ENCODE measurements at places on chromosomes 2 and 18. TPM values are rescaled to one million over a fixed set of nuclear protein-coding genes. Genes with fewer than 3 reads are reported as not detected.

DNA sequence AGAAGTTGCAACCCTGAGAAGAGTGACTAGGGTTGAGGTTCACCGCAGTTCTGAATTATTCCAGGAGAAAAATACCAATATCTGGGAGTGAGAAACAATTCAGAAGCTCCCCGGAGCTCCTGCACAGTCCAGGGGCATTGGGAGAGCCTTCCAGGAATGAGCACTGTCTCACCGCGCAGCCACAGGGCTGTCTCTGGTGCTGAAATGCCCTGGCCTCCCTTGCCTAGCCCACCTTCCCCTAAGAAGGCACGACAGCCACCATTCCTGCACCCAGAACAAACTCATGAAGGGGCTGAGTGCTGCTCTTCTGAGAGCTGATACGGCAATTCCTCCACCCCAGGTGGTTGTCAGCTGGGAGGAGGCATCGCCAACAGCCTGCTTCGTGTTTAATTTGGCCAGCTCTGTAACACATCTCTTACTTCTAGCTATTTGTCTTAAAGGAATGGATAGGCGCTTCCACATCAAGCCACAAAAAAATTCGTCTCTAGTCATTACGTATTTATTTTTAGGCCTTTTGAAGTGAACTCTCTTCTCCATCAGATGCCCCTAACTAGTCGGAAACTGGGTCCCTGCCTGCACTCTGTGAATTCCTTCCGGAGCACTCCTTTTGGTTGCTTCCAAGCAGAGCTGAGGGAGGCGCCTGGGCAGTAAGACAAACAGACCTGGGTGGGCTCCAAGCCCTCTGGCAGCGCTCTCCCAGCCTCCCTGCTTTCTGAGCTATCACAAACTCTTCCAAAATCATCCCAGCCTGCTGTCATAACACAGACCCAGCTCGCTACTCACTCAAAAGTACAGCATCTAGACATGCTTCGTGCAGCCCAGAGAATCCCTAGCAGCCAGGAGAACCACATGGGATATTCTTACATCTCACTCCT, 120.5 kb upstream of the CCDC68 start:
- H3K27ac ChIP-seq: no peak overlapping the region
- no peaks in the 10 kb centered on the region for H3K4me1 ChIP-seq
- H3K4me3 ChIP-seq: no peak overlapping the region
- H3K36me3 ChIP-seq: no peaks in the 10 kb centered on the region
- H3K27me3 ChIP-seq: no peaks in the 10 kb centered on the region
- no peak for DNase-seq

- no peaks in the 10 kb centered on the region for H3K36me3 ChIP-seq
- H3K27ac ChIP-seq: no peak overlapping the region
- H3K4me3 ChIP-seq: no peak overlapping the region
- no peak for DNase-seq
- peaks cover 6% of the 10 kb centered on the region for H3K27me3 ChIP-seq
- no peaks in the 10 kb centered on the region for H3K4me1 ChIP-seq
Observed at GRCh38 chr2:19846030-19846429, 55.8 kb downstream of the TTC32 start.

DNA sequence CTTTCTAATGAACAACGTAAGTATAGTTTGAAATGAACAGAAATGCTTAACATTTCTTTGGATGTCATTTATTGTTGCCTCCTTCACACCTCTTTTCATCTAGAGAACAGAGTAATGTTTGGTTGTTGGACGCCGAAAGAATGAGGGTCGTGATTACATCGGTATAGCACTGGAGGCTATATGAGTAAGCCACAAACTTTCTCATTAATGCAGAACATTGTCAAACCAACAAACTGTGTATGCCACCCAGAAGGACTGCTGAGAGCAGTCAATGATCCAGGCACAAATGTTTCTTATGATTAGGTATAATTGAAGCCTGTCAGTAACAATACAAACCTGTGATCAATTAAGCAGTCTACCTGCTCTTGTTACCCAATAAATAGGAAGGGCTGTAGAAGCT, 1494.7 kb upstream of the NXPH2 start:
- H3K4me1 ChIP-seq: no peaks in the 10 kb centered on the region
- H3K36me3 ChIP-seq: no peaks in the 10 kb centered on the region
- no peaks in the 10 kb centered on the region for H3K27me3 ChIP-seq
- H3K27ac ChIP-seq: no peak overlapping the region

DNA sequence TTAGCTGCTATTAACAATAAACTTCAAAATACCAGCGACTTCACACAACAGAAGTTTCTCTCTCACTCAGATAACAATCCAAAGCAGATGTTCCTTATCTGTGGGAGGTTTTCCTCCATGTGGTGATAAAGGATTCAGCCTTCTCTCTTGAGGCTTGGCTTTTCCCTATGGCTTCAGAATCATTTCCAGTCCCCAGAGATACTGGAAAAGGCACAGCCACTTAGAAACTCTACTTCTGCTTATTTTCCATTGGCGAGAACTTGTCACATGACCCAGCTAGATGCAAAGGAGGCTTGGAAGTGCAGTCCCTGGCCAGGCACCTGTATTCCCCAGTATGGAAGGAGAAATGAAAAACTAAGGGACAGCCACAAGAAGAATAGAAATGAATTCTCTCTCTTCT, 344.8 kb downstream of the MTX2 start:
- H3K27ac ChIP-seq: no peak overlapping the region
- no peak for DNase-seq
- H3K4me1 ChIP-seq: no peaks in the 10 kb centered on the region
- H3K4me3 ChIP-seq: no peak overlapping the region

DNA sequence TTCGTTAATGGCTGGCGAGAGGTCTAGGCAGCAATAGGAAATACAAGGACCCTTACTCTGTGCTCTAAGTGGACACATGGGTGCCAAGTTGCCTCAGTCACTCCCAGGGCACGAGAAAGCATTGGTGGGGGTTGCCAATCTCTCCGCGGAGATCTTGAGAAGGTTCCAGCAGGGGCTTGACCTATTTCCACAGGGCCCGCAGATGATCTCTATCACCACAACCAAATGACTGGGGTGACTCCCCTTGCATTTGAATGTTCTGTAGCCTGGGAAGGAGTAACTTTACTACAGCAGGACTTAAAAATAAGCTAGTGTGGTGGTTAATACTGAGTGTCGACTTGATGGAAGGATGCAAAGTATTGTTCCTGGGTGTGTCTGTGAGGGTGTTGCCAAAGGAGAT, 8.1 kb downstream of the CDC42EP3 start:
- no peaks in the 10 kb centered on the region for H3K27me3 ChIP-seq
- H3K4me1 ChIP-seq: peaks cover 28% of the 10 kb centered on the region
- H3K36me3 ChIP-seq: peaks cover 27% of the 10 kb centered on the region
- no peak overlapping the region for H3K27ac ChIP-seq
- no peak for DNase-seq

GRCh38 chr18:34322365-34323289, 97.9 kb upstream of the NOL4 start:
- no peaks in the 10 kb centered on the region for H3K36me3 ChIP-seq
- H3K27ac ChIP-seq: no peak overlapping the region
- H3K4me3 ChIP-seq: no peak overlapping the region
- no peaks in the 10 kb centered on the region for H3K27me3 ChIP-seq
- H3K4me1 ChIP-seq: no peaks in the 10 kb centered on the region

DNA sequence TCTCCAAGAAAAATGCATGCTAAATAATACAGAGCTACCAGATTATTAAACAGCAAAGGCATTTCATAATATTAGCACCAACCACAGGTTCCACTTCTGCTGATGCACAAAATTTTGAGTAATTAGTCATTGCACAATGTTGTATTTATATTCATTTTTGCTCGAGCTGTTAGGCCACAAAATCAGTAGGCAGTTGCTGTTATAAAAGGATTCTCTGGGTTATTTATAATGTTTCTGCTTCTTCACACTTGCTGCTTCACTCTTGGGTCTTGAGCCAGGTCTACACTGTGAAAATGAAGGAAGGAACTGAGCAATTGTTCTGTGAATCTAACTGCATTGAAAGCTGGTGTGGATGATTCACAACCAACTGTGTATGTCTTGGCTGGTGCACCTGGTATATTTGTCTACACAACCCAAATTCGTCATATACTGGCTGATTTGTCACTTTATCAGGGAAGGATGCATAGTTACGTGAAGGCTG, 38.3 kb downstream of the MRPL33 start:
- peaks cover 7% of the 10 kb centered on the region for H3K36me3 ChIP-seq
- H3K27me3 ChIP-seq: no peaks in the 10 kb centered on the region
- H3K27ac ChIP-seq: no peak overlapping the region
- no peak overlapping the region for H3K4me3 ChIP-seq

DNA sequence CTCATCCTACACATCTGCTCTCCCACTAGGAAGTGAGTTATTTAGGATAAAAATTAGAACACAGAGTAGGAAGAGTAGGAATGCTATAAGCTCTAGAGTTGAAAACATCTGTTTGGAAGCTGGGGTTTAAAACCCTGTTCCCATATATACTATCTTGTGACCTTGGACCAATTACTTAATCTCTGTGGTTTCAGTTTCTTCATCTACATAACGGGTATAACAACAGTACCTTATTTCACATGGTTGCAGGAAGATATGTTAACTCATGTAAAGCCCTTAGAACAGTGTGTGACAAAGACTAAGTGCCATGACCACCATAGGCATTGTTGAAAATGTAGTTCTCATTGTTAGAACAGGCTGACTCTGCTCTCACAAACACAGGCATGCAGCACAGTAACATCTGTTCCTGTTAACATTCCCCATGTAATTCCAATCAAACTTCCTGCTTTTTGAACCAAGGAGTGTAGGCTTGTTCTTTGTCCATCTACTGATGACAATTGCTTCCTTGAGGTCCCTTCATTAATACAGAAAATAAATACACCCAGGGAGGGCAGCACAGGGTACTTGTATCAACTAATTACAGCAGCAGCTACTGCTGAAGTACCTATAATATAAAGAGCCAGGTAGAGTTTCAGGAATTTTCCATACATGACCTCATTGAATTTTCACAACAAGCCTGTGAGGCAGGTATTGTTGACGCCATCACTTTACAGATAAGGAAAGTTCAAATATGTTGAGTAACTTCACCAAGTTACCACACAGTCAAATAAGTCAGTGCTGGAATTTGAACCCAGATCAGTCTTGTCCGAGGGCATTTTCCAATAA, 204.2 kb downstream of the L3MBTL4 start:
- no peaks in the 10 kb centered on the region for H3K36me3 ChIP-seq
- no peak overlapping the region for H3K27ac ChIP-seq
- DNase-seq: no peak
- H3K27me3 ChIP-seq: no peaks in the 10 kb centered on the region

- no peak overlapping the region for H3K27ac ChIP-seq
- DNase-seq: no peak
- H3K27me3 ChIP-seq: peaks cover 10% of the 10 kb centered on the region
- H3K4me3 ChIP-seq: no peak overlapping the region
Observed at GRCh38 chr2:84217456-84217855, 241.6 kb downstream of the SUCLG1 start.

DNA sequence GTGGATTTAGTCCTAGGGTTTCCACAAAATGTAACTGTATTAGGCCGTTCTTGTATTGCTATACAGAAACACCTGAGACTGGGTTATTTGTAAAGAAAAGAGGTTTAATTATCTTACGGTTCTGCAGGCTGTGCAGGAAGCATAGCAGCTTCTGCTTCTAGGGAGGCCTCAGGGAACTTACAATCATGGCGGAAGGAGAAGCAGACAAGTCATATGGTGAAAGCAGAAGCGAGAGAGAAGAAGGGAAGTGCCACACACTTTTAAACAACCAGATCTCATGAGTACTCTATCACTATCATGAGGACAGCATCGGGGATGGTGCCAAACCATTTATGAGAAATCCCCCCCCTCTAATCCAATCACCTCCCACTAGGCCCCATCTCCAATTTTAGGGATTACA, 9.5 kb upstream of the CCDC68 start:
- no peaks in the 10 kb centered on the region for H3K4me1 ChIP-seq
- no peaks in the 10 kb centered on the region for H3K36me3 ChIP-seq
- H3K27ac ChIP-seq: no peak overlapping the region
- no peak for DNase-seq
- no peak overlapping the region for H3K4me3 ChIP-seq

DNA sequence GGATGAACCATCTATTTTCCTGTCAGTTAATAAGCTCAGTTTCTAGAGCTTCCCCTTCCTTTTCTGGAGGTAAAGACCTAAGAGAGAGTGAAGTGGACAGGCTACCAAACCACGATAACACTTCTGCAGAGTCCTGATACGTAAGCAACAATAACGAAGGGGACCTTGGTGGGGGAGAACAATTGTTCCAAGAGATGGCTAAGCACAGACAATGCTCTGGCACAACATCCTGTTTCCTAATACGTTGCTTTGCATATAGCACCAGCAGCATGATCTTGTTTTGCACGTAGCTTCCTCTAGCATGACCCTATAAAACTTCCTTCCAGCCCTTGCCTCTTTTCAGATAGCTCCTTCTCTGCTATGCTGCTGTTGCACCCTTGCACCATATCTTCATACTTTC, 247.3 kb downstream of the RAD51AP2 start:
- DNase-seq: no peak
- no peaks in the 10 kb centered on the region for H3K27me3 ChIP-seq
- H3K4me1 ChIP-seq: no peaks in the 10 kb centered on the region
- no peak overlapping the region for H3K27ac ChIP-seq
- H3K36me3 ChIP-seq: no peaks in the 10 kb centered on the region

GRCh38 chr2:110848519-110849030, 116.2 kb downstream of the ACOXL start:
- no peak for DNase-seq
- H3K27me3 ChIP-seq: peaks cover 14% of the 10 kb centered on the region
- H3K27ac ChIP-seq: no peak overlapping the region
- no peak overlapping the region for H3K4me3 ChIP-seq
- peaks cover 2% of the 10 kb centered on the region for H3K36me3 ChIP-seq

DNA sequence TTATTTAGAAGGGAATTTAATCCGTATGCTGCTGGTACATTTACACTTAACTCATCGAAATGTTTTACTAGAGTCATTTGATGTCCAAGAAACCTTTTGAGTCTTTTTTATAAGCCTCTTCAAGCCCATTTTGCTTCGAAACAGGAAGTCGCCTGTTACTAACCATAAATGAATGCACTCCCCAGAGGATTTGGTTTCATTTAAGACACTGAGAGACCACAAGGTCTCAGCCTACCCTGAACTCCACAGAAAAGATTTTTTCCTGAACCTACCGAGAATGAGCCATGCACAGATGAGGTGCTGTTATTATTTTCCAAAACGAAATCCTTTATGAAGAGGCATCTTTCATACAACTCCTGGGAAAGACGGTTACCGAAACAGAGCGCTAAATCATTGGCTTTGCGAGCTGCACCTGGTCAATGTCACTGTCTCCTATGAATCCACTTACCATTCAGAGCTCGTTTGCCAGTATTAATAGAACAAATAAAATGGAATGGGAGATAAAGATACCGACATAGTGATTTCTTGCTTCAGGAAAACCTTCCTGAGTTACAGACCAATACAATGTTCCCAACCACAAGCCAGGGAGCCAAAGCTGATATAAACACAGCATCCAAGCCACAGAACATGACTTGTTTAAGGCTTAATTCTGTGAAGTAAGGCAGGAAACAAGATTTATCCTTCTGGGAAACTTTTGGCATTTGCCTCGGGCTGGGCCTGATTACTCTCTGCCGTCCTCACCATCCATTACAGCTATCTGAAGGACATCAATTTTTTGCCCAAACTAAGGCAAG, 382.1 kb downstream of the OSR1 start:
- no peak overlapping the region for H3K4me3 ChIP-seq
- no peak overlapping the region for H3K27ac ChIP-seq
- no peaks in the 10 kb centered on the region for H3K36me3 ChIP-seq
- H3K27me3 ChIP-seq: no peaks in the 10 kb centered on the region
- DNase-seq: no peak

Gene GREB1L
- total RNA-seq: not detected

Gene TMEM163
- total RNA-seq: 0.14 TPM

Gene RDH14
- total RNA-seq: 19.6 TPM

Gene MAL
- 184 TPM for total RNA-seq

Gene FEV
- total RNA-seq: not detected

Gene TGFBRAP1
- 19.3 TPM for total RNA-seq

Gene CD8B2
- 7.3 TPM for total RNA-seq

Gene AQP12B
- not detected for total RNA-seq

Gene SERPINB13
- not detected for total RNA-seq

Gene CIB4
- total RNA-seq: not detected

Data from activated naive CD8-positive, alpha-beta T cell treated with anti-CD3 and anti-CD28 coated beads, Interleukin-2, amount 10 ng/mL, durations not matched to agents 7 days and 5 days (primary cell).